Lung microvascular endothelial cell (primary cell): ENCODE measurements at places on chromosomes 6 and 20. TPM values are rescaled to one million over a fixed set of nuclear protein-coding genes. Genes with fewer than 3 reads are reported as not detected.
A peak's percentile ranks its signal among the peaks of the same experiment; 100 is the strongest.

Gene STMND1
- not detected in 2 replicates for total RNA-seq

Gene ZC2HC1B
- total RNA-seq, result not detected in 2 replicates

Gene ANKEF1
- total RNA-seq, result 0.65 and 0.99 TPM in 2 replicates

Gene COX4I2
- not detected in 2 replicates for total RNA-seq

Gene CTCFL
- not detected in 2 replicates for total RNA-seq

Gene SLC22A16
- total RNA-seq, result not detected in 2 replicates

Gene GRM1
- under 0.01 TPM in 1 of 2 replicates, not detected in the other for total RNA-seq

Gene TRIM27
- 40.8 and 58.5 TPM in 2 replicates for total RNA-seq

Gene DTD1
- total RNA-seq, result 35.5 and 51.2 TPM in 2 replicates

- DNase-seq, result no peak
Measured at GRCh38 chr6:90502866-90503407, 83.9 kb downstream of the MAP3K7 start.

DNA sequence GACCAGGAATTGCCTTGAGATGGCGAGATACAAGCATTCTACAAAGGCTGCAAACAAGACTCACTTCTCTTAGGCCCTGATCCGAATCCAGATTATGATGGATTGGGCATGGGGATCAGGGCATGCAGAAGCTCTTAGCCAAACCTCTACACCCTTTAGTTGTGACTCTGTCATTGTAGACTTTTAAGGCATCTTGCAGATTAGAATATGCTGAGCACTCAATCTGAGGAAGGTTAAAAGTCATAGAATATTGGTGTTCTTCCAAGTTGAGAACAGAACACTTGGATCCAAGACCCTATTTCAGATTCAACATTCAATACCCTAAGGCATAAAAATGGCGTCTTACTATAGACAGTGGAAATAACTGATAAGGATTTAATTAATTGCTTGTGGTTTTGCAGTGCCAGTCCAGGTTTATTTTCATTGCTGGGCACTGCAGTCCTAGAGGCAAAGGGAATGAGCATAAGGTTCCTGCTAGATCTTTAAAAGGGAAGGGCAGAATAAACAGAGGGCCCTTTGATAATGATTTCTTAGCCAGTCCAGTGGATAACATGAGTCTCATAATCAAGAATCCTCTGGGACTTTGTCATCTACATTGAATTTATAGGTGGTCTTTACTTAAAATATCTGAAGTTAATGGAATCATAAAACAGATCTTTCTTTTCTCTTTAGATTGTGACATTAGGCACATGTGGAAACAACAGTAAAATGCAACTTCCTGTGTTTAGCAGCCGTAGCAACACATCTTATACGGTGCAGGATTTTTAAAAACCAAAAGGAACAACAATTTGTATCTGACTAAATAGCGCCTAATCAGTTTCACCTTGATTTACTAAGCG is 17.6 kb downstream of the PHACTR2 start:
- DNase-seq, result no peak

DNA sequence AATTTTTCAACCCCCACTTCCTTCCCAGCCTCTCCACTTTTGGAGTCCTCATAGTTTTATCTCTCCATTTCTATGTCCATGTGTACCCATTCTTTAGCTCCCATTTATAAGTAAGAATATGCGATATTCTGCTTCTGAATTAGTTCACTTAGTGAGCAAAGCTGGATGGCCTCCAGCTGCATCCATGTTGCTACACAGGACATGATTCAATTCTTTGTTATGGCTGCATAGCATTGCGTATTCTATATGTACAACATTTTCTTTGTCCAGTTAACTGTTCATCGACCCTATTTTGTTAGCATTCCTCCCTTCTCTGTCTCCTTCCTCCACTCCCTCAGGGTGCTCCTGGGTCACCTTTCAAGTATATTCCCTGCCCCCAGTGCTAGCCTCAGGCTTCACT is 210.0 kb upstream of the SSTR4 start:
- DNase-seq, result peak; percentile 59

DNA sequence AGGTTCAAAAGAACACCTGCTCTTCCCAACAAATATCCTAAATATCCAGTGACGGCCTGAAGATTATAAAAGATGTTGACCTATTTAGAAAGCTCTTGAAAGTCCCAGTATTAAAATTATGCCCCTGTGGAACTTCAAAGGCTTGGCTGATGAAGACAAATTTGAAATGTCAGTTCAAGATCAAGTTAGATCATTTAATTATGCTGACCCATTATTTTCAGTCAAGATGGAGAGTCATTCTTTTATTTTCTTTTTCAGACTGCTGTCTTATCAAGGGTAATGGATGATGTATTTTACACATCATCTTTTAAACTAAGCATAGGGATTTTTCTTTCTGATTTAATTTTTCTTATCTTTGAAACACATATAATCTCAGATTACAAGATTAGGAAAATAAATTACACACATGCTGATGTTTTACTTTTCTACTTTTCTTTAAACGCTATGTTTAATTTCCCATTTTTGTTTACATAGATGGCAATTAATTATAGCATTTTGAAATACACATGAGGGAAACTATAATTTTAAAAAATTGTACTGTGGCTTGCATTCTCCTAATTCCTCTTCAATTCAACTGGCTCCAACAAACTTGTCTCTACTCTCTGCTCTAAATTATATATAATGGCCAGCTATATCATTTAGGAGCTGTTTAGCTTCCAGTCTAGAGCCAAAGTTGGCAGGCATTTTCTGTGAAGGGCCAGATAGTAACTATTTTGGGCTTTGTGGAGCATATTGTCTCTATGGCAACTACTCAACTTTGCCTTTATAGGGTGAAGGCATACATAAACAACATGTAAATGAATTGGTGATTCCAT is 123.7 kb downstream of the RCAN2 start:
- DNase-seq, result no peak

DNA sequence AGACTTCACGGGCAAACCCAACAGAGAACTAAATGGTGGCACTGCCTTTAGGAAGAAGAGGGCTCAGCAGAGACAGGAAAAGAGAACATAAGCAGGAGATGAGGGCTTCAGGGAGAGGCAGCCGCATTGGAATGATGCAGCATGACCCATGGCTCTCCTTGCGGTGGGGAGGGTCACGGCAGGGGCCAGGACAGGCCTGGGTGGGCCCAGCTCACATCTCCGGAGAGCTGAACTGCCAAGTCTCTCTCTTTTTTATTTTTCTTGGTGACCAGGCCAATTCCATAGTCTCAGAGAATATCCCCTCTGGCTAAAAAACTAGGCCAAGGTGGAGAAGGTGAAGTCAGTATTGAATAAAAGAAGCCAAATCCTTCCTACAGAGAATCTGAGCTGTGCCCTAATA is 77.5 kb upstream of the TRAF3IP2 start:
- DNase-seq, result peak; percentile 64

DNA sequence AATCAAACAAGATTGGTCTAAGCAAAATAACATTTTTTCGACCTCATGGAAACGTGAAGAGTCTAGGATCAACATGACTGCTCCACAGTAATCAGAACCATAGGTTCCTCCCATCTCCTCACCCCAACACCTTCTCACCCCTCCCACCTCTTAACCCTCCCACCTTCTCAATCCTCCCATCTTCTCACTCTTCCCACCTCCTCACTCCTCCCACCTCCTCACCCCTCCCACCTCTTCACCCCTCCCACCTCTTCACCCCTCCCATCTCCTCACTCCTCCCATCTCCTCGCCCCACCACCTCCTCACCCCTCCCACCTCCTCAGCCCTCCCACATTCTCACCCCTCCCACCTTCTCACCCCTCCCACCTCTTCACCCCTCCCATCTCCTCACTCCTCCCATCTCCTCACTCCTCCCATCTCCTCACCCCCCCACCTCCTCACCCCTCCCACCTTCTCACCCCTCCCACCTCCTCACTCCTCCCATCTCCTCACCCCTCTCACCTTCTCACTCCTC is 567.4 kb downstream of the C6orf118 start:
- no peak for DNase-seq

DNA sequence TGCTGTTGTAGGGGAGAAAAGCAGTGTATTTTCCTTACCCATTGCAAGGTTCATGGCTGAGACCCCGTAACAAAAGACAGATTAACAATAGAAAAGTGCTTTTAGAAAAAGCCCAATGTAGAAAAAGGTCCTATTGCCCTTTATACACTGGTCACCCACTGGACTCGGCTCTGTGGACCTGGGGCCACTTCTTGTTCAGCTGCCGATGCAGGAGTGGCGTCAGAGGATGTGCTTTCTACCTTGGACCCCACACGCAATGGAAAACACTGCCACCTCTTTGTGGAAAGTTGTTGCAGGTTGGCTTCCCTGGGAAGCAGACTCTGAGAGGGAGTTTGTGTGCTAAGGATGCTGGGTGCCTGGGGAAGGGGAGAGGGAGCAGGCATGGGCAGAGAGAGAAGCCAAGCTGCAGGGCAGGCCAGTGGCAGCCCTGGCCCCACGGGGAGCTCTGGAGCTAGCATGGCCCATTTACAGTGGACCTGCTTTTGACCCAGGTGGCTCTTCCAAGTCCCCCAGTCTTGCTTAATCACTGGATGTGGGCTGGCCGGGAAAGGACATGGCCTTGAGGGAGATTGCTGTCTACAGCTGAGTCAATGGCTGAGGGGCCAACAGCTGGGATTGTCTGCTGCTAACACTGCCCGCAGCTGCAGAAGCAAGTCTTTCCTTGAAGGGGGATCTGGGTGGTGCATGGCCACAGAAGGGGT is 142.9 kb downstream of the CDC5L start:
- DNase-seq, result no peak

GRCh38 chr6:80594461-80594860 is 488.0 kb downstream of the BCKDHB start:
- DNase-seq, result no peak

DNA sequence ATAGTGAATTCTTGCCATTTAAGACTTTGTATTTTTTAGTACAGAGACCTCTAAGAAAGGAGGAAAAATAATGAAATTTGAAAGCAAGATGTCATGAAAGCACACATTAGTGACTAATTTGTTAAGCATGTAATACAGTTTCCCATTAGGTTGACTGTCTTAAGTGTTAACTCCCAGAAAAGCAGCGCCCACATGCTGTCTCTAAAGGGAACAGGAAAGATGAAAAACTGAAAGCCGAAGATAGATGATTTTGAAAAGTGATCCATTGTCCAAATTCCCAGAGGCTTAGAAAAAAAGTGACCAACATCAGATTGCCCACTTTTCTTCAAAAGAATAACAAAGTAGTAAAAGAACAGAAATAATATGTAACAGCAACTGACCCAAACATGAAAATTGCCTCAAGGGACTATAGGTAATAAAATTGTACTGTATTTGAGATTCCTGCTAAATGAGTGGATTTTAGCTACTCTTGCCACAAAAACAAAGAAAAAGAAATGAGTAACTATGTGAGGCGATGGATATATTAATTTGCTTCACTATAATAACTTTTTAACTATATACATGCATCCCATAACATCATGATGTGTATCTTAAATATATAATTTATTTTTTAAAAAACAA is 83.2 kb upstream of the OGFRL1 start:
- DNase-seq, result no peak

GRCh38 chr20:16916165-16916564 is 168.0 kb downstream of the OTOR start:
- DNase-seq, result no peak

DNA sequence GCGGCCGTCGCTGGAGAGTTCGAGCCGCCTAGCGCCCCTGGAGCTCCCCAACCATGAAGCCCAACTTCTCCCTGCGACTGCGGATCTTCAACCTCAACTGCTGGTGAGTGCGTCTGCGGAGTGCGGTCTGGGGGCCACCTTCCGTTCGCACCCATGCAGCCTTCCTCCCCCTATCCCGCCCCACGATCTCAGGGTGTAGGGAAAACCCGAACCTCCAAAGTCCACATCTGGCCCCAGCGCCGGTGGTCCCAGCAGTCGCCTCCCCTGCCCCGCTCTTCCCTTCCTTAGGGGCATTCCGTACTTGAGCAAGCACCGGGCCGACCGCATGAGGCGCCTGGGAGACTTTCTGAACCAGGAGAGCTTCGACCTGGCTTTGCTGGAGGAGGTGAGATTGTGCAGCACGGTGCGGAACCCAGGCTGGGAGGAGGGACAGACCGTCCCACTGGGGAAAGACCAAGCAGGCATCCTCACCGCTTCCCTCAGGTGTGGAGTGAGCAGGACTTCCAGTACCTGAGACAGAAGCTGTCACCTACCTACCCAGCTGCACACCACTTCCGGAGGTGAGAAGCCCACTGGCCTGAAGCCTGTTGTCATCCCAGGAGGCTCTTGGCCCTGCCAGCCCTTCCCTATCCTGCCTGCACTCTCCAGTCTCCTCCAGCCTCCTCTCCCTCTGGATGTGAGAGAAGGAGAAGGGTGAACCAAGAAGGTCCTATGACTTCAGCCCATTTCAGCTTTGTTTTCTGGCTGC is 719 bp downstream of the SMPD2 start:
- DNase-seq, result peak; percentile 58

DNA sequence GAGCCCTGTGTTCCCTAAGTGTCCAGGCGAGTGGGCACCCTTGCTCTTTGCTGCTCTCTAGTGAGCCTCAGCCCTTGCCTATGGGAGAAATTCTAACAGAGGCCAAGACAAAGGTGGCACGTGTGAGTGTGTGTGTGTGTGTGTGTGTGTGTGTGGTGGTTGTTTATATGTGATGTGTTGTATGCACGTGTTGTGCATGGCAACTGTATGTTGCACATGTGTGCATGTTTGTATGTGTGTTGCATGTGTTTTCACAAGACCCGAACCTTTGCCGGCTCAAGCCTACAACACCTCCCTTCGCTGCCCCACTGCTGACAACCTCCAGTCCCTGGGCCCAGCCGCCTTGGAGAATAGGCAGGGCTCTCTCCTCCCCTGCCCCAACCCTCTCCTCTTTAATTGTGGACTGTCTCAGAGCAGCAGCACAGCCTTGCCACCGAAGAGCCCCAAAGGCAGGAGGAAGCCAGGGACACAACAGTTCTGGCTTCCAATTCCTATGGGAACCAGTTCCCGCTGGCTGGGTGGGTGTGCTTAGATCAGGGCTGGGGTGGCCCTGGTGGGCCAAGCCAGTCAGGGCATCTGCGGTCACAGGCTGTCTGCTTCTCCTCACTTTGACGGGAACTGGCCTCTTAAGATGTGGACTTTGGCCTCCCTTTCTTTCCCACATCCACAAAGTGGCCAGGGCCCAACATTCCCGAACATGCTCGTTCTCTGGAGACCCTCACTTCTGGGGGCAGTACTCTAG is 2.7 kb downstream of the KCNK16 start:
- DNase-seq, result no peak

DNA sequence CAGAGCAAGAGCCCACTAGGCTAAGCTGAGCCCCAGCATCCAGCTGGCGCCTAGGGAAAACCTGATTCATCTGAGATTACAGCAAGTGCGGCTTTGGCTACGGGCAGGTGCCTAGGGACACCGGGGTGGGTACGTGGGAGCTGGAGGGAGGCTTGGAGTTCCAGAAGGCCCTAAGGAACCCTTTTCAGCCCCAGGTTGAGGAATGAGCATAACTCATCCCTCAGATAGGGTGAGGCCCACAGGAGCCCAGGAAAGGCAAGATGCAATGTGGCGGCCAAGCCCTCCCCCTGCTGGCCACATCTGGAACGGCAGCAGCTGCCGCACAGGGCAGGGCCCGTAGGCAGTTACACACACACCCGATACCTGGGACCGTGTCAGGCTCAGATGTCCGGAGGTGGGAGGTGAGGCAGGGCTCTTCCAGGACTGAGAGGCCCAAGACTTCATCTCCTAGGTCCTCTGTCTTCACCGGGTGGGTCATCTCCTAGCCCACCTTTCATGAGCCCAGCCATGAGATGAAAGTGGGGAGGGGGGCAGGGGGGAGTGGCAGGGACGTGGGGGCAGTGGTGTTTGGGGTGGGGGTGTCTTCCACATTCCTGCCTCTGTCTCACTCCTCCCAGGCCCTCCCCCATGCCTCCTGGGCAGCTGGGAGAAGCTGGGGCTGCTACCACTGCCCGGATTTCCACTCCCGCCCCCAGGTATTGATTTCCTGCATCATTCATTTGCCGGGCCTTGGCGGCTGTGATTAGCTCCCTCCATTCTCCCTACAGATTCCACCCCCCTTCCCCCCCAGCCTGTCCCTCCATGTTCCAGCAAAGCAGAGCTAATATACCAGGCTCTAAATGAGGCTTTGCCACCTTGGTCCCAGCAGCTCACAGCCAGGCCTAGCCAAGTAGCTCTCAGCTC is 5.5 kb downstream of the MDGA1 start:
- peak; percentile 65 for DNase-seq
